Left cardiac atrium (tissue), 4 donors: ENCODE measurements at places on chromosomes 5 and 9. TPM values are rescaled to one million over a fixed set of nuclear protein-coding genes. Genes with fewer than 3 reads are reported as not detected.

DNA sequence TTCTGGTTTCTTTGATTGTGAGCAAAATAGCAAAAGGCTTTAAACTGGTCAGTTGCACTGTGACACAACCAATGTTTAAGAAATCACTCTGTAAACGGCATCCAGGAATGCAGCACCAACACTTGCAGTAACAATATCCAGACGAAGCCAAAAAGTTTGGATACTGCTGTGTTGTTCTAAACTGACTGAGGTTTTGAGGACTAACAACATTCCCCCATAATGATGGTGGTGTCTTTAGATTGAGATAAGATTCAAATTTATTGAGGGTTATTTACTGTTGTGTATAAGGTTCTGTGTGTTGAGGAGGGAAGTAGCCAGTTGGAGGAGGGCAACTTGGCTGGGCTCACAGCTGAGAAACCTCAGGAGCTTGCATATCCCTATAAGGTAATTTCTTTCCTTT lies 353.6 kb downstream of the BNC2 start:
- DNase-seq = no peak

GRCh38 chr5:68482199-68482598 lies 266.6 kb downstream of the PIK3R1 start:
- DNase-seq = no peak

DNA sequence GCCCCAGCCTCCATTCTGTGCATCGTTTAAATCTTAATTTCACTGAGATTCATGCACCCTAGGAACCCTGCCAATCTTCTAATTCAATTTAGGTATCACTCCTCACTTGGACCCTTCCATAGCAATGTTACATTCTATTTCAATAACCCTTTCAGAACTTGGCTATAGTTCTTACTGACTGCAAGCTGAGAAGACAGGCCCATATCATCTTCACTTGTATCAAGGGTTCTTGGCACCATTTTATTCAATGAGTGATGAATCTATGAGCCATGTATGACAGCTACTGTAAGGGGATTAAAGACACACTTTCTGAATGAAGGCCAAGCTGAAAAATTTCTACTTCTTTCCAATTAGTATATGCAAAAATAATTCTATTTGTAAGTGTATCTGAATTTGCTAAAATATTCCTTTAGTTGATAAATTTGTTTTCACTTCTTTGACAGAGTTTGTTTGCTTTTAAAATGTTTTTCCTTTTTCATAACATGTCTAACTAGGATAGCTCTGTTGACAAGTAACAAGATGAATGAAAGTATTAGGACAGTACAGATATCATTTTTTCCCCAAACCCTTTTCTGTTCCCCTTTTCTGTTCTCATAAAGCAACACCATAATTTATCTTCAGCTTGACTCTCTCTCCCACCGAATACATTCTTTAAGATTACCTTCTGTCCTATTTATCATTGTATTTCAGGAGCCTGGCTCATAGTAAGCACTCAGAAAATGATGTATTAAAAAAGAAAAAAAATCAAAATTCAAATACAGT lies 9.6 kb downstream of the ITGA2 start:
- DNase-seq = no peak

DNA sequence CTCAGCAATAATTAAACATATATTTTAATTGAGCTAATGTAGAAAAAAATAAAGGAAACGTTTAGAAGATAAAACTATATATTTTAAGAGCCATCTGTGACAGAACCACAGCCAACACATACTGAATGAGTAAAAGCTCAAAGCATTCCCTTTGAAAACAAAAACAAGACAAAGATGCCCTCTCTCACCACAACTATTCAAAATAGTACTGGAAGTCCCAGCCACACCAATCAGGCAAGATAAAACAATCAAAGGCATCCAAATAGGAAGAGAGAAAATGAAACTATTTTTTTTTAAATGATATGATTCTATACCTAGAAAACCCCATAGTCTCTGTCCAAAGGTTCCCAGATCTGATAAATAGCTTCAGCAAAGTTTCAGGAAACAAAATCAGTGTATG lies 262.0 kb downstream of the HTR1A start:
- DNase-seq = no peak

- no peak for DNase-seq
Observed at GRCh38 chr9:75085640-75086039, 2.3 kb downstream of the NMRK1 start.

- DNase-seq = no peak
Observed at GRCh38 chr5:151087486-151087885, 6.7 kb upstream of the TNIP1 start.

TYRP1 gene
- total RNA-seq = 31.0 TPM

DNA sequence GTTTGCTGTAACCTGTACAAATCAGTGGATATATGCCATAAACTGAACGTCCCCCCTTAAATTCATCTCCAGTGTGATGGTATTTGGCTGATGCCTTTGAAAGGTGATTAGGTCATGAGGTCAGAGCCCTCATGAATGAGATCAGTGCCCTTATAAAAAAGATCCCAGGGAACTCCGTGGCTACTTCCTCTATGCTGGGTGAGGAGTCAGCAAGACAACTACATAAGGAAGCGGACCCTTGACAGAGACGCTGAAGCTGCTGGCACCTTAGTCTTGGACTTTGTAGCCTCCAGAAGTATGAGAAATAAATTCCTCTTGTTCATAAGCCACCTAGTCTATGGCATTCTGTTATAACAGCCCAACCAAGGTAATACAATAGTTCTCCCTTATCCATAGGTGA lies 215.1 kb upstream of the ZNF608 start:
- DNase-seq = no peak

DNA sequence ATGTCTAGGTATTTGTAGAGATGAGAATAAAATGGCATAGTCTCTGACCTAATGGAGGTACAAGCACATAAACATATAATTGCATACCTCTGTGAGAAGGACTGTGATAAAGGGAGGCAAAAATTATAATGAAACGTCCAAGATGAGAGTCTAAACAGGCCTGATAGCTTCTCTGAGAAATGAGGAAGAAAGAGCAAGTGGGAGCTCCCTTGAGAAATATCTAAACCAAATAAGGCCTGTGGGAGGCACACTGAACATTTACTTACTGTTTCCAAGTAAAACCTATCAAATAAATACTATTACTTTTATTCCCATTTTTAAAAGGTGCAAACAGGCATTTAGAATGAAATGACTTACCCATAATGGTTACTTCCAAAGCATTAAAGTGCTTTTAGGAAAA lies 125.6 kb upstream of the PAPPA start:
- DNase-seq = no peak

DNA sequence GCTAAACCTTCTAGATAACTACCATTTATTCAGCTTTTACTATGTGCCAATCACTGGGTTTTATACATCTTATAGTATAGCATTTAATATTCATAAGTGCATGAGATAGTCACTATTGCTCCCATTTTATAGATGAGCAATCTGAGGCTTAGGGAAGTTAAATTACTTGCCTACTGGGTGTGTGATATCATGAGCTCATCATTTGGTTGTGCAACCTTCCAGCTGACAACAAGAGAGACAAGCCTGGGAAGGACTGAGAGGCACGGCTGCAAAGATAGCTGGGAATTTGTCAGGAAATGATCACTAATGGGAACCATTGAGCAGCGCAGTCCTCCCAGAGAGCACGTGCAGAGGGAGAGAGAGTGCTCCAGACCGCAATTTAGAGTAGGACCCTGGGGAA lies 481.6 kb upstream of the KIF2A start:
- DNase-seq = no peak

MPDZ gene
- total RNA-seq = 63.1 TPM

DNA sequence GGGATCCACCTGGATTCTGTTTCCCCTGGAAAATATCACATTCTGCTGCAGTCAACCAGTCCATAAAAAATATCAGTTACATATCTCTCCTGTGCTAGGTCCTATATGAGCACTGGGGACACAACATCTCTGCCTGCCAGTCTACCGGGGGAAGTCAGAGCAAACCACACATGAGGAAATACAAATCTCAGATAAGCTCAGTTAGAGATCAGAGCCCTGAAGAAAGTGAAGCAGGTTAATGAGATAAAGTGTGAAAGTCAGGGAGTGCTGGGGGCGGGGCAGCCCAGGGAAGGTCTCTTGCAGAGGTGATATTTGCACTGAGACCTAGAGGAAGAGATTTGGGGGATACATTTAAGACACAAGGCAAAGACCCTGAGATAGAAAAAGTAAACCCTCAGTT lies 67.8 kb upstream of the SLC1A1 start:
- DNase-seq = no peak

ANKRD33B gene
- 4.8 TPM for total RNA-seq

- DNase-seq = no peak
Observed at GRCh38 chr9:76658510-76659231, 105.6 kb upstream of the PCA3 start.

DNA sequence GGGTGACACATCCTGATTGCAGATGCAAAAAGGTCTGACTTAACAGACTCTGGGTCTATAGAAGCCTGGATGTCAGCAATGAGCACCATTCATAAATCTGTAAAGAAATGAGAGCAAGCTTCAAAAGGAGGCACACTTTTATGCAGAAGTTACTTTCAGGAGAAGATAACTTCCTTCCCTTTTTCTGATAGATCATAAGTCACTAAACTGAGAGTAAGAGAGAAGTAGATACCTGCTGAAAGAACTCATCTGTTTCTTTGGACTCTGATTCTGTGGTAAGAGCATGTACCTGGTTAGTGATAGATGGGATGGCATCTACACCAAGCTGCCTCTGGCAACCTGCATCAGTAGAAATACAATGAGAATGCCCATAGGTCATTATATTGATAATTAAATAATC lies 525.6 kb downstream of the CETN3 start:
- DNase-seq = no peak

GRCh38 chr9:83109296-83109695 lies 46.4 kb upstream of the RASEF start:
- DNase-seq = no peak

DNA sequence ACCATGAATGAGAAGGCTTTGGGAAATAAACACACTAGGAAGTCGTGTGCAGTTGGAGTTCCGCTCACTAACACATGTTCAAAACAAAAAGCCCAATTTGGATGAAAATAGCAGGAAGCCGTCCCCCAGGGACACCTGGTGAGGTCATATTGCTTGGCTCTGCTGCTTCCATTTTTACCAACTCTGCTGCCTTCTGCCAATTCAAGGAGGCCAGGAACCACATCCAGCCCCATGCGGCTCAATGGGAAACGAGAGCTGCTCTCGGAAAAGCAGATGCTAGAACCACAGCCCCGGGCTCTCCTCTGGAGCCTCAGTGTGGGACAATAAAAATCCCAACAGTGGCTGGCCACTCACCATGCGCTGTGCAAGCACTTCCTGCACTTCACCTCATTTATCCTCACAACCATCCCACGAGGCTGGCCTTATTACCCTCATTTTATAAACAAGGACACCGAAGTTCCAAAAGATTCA lies 13.4 kb downstream of the ADAM19 start:
- DNase-seq = peak; percentile 69

SLC34A1 gene
- total RNA-seq = not detected

- no peak for DNase-seq
Observed at GRCh38 chr5:62268792-62269191, 37.2 kb upstream of the KIF2A start.

TSSK1B gene
- total RNA-seq = not detected

ZNF454 gene
- total RNA-seq = 2.0 TPM

- DNase-seq = no peak
Observed at GRCh38 chr5:32100230-32100629, 73.9 kb downstream of the GOLPH3 start.

PDCD1LG2 gene
- 3.6 TPM for total RNA-seq

- DNase-seq = no peak
Observed at GRCh38 chr5:54861212-54861894, 124.0 kb downstream of the ESM1 start.

CENPK gene
- total RNA-seq = 1.2 TPM

CACFD1 gene
- 13.0 TPM for total RNA-seq

DNA sequence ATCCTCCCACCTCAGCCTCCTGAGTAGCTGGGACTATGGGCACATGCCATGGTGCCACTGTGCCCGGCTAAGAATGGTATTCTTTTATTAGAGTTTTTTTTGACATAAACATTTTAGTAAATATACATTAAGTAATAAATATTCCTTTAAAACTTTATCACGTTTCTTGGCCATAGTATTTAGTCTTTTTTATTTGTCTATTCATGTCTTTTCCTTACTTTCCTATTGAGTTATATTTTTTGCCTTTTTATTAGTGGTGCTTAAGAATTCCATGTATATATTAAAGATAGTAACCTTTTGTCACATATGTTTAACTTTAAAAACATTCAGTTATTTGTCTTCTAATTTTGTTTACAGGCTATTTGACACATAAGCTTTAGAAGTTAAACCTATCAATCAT lies 73.4 kb downstream of the MARCHF3 start:
- no peak for DNase-seq

GRCh38 chr9:73294336-73294735 lies 142.7 kb downstream of the ANXA1 start:
- DNase-seq = no peak

DNA sequence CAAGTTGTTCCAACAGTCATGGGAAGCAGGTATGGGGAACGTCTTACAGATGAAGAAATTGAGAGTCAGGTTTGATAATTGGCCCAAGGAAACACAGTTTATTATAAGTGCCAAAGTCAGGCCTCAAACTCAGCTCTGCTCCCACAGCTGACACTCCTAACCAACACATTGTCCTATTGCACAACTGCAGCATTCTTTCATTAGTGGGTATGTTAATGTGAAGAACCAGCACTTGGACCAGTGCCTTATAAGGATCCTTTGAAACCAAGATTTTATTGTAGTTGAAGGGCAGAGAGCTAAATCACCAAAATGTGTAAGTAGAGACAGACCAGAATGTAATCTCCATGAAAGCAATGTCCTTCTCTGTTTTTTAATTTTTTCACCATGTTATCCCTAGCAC lies 56.1 kb downstream of the GRIA1 start:
- DNase-seq = no peak

DNA sequence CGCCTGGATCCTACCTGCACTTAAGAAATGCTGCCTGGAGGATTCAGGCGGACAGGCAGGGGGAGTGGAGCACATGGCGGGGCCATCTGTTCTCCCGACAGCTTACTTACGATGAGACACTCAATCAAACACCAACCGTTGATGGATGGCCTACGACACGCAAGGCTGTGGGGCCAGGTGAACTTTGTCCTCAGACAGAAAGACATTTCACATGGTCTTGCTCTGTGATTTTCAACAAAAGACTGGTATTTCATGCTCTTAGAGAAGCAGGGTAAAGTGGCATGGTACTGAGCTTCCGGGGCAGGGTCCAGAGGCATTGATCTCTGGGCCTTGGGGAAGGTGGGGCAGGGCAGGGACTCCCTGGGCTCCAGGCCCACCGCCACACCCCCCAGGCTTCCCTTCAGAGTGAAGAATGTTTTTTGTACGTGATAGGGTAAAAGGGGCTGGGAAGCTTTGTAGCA lies 9.1 kb upstream of the OLFM1 start:
- DNase-seq = no peak

GRCh38 chr5:100803397-100803796 lies 99.7 kb downstream of the ST8SIA4 start:
- no peak for DNase-seq
